ENCODE measurements at places on chromosomes 2 and 18.
A peak's percentile ranks its signal among the peaks of the same experiment; 100 is the strongest.

- DNase-seq = no peak
These were observed 27.2 kb upstream of the OTX1 start for GRCh38 chr2:63023444-63023843.

DNA sequence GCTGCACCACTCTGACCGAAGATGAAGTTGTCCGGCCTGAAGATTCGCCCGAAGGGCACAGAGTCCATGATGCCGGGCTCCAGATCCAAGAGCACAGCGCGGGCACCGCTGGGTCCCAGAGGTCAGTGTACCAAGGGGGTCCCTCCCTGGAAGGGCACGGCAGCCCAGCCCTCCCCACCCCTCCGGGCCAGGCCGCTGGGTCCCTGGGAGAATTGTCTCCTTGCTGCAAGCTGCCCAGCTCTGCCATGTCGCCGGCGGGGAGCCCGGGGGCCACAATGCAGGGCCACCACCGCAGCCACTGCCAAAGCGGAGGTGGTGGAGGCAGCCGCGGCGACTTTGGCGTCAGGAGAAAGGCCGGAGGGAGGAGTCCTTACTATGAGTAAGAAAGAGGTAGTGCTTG, 189.5 kb upstream of the CYRIA start:
- no peak for DNase-seq

DNA sequence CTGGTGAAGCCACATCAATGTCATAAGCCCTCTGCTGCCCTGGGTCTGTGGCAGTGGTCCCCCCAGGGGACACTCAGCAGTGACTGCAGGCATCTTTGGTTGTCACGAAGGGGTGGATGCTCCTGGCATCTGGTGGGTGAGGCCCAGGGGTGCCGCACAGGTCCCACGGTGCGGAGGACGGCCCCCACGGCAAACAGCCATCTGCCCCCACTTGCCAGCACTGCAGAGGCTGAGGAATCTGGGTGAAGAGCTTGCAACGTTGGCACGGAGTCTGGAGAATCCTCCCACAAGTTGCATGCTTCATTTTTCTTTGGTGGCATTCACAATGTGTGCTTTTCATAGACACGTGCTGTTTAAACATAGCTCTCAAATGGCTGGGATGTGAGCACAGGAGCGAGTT, 105.1 kb upstream of the PXDN start:
- DNase-seq = no peak

- DNase-seq = no peak
These were observed 53.5 kb upstream of the CYP1B1 start for GRCh38 chr2:38129481-38129880.

DNA sequence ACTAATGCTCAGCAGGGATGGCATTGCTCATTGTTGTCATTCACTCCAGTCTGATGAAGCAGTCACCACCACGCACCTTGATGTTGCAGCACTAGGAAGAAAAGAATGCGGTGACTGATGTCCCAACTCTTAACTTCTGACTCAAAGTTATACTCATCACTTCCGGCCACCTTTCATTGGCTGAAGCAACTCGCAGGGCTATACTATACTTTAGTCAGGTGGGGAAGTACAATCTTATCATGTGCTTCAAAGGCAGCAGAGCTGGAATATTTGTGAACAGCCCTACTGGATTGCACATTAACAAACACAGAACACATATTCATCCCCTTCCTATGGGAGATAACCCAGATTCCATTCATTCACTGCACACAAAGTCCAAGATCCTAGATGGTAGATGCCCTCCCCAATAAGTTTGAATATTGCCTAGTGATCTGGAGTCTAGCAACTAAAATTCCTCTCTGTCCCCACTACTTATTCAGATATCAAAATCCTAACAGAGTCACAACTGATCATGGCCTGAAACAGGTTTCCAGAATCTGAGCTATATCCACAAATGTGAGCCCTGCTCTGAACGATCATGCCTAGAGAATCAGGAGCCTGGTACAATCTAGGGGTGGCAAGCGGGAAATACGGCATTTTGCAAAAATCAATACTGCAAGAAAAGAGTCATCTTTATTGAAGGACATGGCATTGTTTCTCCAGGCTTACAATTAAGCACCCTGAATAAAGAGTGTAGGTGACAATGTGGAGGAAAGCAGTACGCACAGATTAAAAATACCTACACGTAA, 3.4 kb upstream of the SPATS2L start:
- no peak for DNase-seq

GRCh38 chr2:202760848-202761247, 110.7 kb downstream of the ICA1L start:
- no peak for DNase-seq

DNA sequence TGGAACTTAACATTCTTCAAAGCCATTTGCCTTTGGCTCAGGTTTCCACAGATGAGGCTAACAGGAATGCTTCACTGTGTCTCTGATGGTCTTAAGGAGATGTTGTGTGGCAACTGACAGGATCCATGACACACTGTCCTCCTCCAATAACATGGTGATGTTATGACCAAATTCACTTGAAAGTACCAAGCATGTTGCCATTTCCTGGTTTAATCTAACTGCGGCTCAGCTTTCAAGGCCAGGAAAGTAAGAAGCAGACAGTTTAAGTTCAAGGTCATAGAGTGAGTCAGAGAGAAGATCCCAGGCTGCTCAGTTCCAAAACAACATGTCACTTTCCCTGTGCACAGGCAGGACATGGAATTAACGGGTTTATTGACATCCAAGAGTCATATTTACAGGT, 513.6 kb downstream of the STK39 start:
- DNase-seq = no peak

- no peak for DNase-seq
These were observed 76.9 kb downstream of the LDAH start for GRCh38 chr2:20745924-20746555.

DNA sequence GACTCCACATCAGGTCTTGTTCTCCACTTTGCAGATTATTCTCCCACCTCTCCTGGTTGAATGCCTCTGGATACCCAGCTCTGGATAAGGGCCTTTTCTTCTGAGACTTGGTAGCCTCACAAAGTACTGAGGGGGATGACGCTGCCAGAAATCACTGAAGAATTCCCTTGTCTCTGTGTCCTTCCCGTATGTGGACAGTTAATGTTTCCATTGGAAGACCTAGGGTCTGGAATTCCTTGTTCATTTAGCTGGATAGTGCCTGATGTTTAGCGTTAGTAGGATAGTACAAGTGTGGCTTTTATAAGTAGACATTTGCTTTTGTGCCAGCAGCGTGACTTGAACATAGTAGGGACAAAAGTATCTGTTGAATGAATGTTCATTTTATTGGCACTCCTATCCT, 76.9 kb downstream of the CLHC1 start:
- DNase-seq = no peak

DNA sequence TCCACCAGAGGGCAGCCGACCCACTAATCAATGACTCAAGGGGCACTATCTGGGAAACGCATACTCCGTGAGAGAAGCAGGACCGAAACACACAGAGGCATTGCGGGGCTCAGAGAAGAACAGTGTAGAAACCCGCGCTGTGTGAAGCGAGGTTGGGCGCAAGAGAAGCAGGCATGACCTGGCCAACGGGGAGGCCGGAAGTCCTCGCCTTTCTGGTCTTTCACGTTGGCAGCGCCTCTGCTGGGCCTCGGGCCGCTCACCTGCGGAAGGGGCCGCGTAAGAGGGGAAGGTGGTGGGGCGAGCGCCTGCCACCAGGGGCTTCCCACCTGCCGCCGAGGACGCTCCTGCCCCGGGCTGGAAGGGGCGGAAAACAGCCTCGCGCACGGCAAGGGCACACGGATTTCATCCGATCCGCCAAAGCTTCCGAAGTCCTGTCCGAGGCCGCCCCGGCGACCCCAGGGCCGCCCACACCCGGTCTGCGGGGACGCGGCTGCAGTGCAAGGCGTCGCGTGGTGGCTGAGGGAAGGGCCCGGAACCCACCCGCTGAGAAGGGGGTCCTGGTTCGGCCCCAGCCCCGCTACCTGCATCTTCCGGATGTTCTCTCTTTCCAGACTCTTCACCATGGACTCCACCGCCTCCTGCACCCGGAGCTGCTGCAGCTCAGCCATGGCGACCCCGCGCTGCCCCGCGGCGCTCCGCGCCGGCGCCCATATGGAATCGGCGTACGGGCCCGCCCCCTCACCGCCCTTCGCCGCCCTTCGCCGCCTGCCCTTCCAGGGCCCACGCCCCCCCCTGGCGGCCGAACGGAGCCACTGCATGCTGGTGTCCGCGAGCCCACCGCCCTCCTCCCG, at the start of gene FAM136A:
TSS of gene FAM136A (minus strand) at position 724 of the 851 bp plus-strand sequence. CDS start at position 668, 56 bp downstream.
- peak; percentile 93 for DNase-seq

- no peak for DNase-seq
These were observed 77.0 kb downstream of the EDAR start for GRCh38 chr2:108911807-108912628.

DNA sequence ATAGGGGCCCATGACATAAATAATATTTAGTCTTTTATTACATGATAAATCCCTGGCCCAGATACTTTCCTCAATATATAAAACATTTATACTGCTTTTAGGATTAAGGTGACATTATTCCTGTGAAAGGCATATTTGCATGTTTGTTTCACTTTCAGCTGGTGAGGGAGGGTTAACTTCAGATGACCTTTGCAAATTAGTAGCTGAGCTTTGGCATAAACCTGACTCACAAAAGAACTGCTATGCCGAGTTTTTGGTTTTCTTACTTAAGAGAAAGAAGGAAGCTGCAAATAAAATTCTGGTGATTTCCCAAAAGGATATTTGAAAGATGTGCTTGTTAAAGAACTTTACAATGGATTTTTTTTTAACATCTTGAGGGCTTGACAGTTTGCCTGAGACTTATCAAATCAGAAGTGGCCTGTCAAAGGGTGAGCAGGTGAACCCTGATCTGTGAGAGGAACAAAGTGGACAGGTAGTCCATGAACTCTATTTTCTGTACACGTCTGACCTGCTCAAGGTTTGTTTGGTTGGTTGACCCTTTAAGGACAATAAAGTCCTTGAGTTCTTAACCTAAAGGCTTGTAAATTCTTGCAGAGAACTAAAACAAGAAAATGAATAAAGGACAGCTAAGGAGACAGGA, 93.5 kb downstream of the FAM124B start:
- no peak for DNase-seq

DNA sequence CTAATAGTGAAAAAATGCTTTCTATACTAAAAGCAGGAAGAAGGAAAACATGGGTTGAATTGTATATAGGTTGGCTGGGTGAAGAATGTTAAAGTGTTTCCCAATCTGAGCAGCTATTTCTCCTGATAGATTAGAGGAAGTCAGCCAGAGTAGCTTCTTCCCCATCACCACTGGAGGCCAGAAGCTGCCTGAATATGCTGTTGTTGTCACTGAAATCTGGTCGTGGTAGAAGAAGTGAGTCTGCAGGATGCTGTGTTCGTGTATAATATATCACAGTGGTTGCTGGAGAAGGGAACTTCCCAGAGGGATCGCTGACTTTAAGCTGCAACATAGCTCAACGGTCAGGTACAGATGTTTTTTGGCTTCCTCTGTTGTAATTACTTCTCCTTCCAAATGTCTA, 247.5 kb upstream of the LRATD1 start:
- no peak for DNase-seq

DNA sequence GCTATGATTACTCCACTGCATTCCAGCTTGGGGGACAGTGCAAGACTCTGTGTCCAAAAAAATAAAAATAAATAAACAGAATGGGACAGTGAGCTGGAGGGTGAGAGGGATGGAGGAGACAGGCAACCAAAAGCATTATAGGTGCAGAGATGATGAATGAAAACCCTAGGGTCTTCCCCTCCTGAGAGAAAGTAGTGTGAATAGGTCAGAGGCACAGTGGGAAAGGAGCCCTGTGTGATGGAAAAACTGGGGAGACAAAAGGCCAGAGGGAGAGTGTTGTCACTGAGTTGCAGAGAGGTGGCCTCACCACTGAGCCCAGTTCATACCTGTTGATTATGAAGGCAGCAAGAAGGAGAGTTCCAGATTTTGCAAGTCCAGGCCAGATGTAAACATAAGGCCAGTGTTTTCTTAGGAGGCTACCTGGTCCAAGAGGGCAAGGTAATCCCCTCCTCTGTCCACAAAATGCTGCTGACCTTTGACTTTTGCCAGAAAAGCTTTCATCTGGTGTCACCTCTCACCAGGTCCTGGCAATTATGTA, 17.6 kb upstream of the AGFG1 start:
- no peak for DNase-seq

DNA sequence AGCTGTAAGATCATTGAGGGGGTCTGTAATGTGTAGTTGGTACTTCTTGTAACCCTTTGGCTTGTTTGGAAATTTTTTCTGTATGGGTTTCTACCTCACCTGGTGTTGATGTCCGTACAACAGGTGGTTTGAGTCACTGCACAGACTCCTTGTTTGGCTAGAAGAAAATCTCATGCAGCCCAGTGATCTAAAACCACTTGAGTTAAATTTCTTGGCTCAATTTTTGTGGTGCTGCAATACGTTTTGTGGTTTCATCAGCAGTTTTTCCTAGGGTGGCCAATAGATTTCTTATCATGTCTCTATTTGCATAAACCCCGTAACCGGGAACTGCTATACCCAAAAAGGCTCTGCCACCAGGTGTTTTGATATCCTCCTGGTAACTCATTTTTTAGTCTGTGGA, 43.4 kb downstream of the CERS6 start:
- no peak for DNase-seq

GRCh38 chr2:98552499-98553179, 55.7 kb downstream of the COA5 start:
- DNase-seq = no peak

GRCh38 chr2:55883829-55884228, 39.8 kb downstream of the EFEMP1 start:
- no peak for DNase-seq

DNA sequence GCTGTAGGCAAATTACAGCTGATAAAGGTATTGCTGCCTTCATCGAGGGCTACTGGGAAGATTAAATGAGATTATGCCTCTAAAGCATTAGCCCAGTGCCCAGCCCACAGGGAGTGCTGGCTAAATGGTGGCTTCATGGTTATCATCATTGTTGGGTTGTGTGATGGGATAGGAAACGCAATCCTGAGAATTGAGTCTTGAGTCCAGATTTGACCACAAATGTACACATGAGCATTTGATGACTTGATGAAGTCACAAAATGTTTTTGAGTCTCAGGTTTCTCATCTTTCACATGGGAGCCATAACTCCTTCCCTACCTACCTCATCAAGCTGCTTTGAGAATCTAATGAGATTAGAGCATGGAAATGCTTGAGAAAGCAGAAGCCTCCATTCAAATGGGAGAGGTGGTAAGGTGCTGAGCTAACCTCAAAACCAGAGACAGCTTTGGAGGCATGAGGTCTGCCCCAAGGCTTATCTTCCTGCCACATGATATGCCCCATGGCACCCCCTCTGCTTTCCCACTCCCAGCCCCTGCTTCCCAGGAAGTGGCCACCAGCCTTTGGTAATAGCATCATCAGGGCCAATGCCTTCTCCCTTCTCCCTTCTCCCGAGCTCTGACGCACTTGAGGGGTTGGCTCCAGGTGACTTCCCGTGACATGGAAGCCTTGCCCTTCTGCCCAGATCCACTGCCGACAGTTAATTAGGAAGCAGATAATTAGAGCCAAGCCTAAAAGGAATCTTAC, 149.4 kb upstream of the EPAS1 start:
- no peak for DNase-seq

GRCh38 chr2:15302154-15302553, 259.0 kb downstream of the NBAS start:
- DNase-seq = no peak

DNA sequence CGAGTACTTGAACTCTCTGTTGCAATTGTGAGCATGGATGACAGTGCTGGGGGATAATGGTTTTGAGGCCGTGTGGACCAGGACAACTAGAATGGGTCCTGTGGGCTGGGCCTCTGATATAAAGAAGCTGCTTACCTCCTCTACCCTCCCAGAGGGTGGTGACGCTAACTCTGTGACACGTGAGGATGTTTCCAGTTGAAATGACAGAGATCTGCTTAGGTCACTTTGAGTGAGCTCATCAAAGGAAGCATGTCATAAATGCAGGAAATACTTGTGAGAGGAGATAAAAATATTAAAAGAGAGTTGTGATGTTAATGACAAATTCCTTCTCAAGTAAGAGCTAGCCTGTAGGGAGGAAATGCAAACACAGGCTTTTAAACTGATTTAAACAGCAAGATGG, 16.4 kb downstream of the RMC1 start:
- DNase-seq = no peak
